ENCODE measurements at places on chromosomes 2 and 18.

GRCh38 chr2:17539611-17540092 lies 844 bp upstream of the VSNL1 start:
- no peak for DNase-seq

- DNase-seq: no peak
Measured at GRCh38 chr2:200050921-200051610, 95.7 kb downstream of the MAIP1 start.

DNA sequence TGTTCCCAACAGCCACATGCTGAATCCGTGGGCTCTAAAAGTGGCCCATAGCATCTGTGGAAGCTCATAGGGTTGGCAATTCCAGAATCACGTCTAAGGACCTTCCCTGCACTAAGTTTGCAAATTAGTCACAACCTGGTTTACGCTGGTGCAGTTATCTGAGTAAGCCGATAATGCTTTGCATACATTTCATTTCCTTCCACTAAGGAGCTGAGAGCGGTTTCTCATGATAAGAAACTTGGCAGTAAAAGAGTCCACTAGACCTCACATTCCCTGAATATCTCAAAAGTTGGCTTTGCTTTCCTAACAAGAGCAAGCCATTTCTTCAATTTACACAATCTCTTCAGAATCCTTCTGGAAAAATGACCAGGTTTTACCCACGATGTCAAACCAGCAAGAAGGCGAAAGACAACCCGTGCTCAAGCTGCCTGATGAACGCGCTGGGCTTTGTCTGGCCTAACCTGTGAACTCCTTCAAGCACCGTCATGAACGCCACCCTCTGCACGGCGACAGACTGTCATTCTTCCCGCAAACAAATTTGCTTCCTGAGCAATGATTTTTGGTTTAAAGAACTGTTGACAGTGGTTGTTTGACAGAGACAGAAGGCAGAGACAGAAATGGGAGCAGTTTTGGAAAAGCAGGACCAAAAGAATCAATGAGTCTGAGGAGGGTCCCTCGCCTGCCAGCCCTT lies 73.0 kb upstream of the COPS8 start:
- DNase-seq: no peak

GRCh38 chr2:9288681-9289338 lies 82.2 kb downstream of the ASAP2 start:
- no peak for DNase-seq

DNA sequence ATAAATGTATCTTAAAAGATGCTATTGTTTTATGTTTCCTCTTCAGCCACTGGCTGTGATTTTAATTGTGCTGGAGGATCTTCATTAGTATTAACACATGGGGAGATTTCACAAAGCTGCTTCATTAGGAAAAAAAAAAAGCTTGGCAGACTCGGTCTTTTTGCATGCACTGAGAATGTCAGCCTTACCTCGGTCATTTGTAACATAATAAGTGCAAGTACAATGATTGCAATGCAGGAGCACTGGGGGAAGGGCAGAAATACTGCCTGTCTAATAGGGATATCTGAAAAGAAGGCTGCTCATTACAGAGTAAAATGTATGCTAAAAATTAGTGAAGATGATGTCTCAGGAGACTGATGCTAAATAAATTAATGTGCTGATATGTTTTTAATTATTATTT lies 1.3 kb upstream of the BAZ2B start:
- DNase-seq: no peak

GRCh38 chr18:49608366-49609255 lies 46.8 kb downstream of the LIPG start:
- no peak for DNase-seq

DNA sequence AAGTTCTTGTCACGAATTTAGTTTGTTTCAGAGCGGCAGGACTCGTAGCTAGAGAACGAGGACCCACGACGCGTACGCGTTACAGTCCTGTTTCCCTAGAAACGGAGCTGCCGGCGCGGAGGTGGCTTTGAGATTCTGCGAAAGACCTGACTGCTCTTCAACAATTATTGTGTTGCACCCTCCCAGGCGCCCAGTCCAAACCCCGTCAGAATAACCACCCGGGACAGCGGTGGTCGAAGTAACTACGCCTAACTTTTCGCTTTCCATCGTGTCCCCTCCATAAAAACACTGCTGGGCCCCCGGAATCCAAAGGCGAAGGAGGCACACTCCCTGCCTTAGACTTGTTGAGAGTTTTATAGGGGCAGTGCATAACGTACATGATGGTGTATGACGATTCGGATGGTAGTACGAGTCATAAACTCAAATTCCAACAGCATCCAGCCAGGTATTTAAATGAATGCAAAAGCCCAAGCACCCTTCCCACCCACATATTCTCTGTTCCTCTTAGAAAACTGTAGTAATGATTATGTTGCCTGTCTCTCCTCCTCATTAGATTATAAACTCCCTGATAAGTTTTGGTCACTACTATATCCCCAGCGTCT lies 651 bp upstream of the STAM2 start:
- no peak for DNase-seq

- no peak for DNase-seq
Measured at GRCh38 chr2:237927986-237928385, 38.8 kb upstream of the UBE2F start.

- DNase-seq: no peak
Measured at GRCh38 chr2:159982270-159982669, 80.1 kb downstream of the PLA2R1 start.

- DNase-seq: no peak
Measured at GRCh38 chr2:23698116-23698693, 228.7 kb downstream of the ATAD2B start.

DNA sequence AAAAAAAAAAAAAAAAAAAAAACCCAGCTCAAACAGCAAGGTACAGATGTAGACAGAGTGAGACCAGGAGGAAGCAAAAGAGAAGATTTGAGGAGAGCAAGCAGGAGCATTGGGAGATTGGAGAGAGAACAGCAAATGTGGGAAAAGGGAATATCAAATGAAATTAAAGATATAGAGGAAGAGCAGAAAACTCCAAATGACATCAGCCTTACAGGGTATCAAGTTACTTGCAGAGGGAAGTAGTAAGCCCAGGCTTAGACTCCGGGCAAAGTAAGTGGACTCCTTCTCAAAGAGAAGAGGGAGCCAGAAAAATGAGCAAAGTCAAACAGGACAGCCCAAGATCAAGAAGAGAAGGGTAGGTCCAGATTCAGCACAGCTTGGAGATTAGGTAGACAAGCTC lies 93.3 kb upstream of the PPP1CB start:
- no peak for DNase-seq

GRCh38 chr18:38933322-38933721 lies 1367.7 kb upstream of the CELF4 start:
- DNase-seq: no peak

DNA sequence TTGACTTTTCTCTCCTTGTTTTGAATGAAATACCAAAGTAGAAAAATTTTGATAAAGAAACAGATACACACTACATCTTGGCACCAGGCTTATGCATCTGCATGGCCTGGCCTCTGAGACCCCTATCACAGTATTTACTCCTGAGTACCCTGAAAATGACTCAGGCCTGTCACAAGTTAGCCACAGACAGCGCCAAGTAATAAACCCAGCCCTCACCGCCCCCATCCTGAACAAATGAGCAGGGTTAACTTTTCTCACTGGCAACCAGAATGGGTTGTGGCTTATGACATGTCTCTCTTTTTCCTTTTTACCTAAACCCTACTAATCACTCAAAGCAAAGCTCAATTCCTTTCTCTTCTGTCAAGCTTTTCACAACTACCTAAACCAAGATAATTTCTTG lies 35.3 kb downstream of the SPRED2 start:
- DNase-seq: no peak

DNA sequence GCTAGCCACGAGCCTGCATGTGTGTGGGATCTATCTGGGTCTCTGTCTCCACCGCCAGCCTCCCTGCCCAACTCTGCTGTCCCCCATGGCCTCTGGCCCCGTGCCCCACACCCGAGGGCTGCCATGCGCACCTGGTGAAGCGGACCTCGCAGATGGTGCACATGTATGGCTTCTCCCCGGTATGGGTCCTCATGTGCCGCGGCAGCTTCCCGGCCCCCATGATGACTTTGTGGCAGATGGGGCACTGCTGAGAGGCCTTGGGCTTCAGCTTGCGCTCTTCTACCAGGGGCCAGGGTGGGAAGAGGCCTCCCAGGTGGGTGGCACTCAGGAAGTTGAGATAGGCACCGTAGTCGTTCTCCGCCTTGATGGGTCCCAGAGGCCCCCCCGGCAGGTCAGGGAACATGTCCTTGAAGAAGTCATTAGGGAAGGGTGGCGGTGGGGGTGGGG lies 109.3 kb upstream of the SMAD2 start:
- no peak for DNase-seq

- no peak for DNase-seq
Measured at GRCh38 chr2:67917332-67918054, 145.3 kb downstream of the C1D start.

GRCh38 chr2:222391743-222392285 lies 32.5 kb upstream of the SGPP2 start:
- no peak for DNase-seq

DNA sequence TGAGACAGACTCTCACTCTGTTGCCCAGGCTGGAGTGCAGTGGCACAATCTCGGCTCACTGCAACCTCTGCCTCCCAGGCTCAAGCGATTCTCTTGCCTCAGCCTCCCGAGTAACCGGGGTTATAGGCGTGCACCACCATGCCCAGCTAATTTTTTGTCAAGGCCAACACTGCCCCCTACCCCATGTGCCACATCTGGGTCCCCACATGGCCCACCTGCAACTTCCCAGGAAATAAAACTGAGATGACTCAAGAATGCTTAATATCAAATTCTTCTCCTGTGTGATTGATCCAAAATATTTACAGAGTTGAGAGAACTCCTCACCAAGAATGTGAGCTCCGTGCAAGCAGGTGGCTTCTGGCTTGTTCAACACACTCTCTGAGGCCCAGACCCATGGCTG lies 9.1 kb downstream of the AP1S3 start:
- no peak for DNase-seq

DNA sequence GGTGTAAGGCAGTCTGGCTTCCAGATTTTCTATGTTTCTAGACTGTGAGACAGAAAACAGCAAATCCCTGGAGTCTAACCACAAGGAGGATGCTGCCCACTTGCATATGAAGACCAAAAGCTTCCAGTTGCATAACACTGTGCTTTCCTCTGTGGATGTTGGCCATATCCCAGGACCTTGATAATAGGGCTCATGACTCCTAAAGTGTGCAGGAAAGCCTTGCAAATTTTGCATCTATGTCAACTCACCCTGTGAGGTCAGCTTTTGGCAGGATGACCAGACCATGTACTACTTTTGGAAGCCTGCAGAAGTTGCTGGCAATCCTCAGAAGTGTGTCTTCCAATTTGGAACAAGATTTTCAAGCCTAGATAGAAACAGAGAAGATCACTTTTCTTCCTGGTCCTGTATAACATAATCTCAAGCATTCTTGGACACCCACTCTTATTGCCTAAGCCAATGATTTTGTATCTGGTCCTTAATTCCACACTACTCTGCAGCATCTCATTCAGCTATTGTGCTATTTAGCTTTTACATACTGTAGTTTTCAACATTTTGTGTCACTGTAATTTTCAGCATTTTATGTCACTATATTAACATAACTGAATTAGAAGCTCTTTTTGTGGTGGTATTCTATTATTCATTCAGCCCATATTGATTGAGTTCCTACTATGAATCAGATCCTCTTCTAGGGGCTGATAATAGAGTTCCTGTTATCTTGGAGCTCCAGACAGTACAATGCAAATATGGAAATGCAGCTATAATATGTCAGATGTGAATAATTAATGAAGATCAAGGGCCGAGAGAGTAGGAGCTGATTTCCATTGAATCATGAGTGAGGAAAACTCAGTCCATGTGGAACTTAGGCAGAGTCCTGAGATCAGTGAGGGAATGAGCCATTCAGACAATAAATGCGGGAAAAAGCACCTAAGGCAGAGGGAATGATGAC lies 85.3 kb upstream of the RAB27B start:
- no peak for DNase-seq

- no peak for DNase-seq
Measured at GRCh38 chr18:7174344-7175095, 56.4 kb upstream of the LRRC30 start.

GRCh38 chr2:229235131-229235914 lies 35.8 kb downstream of the PID1 start:
- no peak for DNase-seq

DNA sequence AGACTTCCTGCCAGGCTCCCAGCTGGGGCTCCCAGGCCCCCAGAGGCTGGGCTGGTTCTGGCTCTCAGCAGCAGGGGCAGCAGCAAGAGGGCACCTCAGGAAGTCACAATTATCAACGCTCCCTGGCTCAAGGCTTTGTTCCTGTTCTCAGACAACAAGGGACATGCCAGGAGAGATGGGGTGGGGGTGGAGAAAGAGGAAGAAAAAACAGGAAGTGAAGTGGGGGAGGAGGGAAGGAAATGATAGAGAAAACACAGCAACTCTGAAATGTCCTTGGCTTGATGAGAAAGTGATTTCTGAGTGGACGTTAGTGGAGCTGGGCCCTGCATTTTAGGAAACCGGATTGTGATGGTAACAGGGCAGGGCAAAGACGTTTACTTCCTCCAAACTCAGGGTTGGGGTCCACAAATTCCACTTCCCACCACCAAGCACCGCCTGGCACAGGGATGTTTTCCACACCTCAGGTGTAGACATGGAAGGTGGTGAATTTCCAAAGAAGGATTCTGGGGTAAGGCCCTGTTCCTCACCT lies 40.4 kb downstream of the CYRIA start:
- no peak for DNase-seq

GRCh38 chr2:18094277-18094676 lies 215.8 kb downstream of the KCNS3 start:
- DNase-seq: no peak

DNA sequence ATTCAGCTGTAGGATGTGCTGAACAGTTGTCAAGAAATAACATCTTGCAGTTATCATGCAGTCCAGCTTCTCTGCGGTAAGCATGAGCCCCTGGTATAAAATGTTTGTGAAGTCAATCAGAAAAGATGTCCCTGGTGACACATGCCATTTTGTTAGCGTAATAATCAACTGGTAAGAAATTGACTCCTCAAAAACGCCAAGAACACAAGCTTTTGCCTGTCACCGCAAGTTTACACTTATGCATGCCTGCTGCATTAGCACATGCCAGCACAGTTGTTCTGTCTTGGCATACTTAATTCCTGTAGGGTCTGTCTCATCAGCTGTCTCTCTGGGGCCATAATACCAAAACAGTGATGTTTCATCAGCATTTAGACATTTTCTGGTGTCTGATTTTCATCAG lies 524.8 kb upstream of the DSEL start:
- no peak for DNase-seq

DNA sequence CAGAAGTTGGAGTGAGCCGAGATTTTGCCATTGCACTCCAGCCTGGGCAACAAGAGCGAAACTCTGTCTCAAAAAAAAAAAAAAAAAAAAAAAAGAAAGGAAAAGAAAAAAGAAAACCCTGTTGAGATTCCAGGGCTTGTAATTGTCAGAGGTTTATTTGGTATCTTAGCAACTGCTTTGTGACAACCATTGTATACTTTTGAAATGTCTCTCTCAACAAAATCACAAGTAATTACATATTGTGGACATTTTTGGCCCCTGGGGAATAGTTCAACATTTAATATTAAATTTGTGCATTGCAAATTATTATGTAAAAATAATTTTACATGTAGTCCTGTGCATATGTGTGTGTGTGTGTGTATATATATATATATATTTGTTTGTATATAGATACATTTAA lies 270.8 kb downstream of the GALNT13 start:
- no peak for DNase-seq
